CD4-positive, alpha-beta T cell treated with Interleukin-6 at 100 ng/mL for 8 hours (primary cell): ENCODE measurements at places on chromosomes 12 and 14.
A peak's percentile ranks its signal among the peaks of the same experiment; 100 is the strongest.

- peak; percentile 20 for DNase-seq
Observed at GRCh38 chr14:66508846-66509621, 1.1 kb downstream of the GPHN start.

DNA sequence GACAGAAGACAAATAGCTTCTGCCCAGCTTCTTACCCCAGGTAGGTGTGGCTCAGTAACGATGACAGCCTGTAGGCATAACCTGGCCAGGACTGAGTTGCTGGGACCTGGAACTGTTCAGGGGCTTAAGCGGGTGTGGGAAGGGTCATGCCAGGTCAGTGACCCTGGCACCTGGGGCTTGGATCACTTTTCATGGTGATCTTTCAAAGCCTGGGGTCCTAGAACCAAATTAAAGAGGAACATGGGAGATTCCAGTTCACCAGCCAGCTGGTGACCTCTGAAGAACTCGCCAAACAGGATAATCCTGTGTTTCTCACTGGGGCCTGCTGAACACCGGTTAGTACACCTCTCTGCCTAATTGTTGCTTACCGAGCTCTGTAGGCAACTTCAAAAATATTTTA lies 102.6 kb upstream of the LMNTD1 start:
- DNase-seq: no peak

DNA sequence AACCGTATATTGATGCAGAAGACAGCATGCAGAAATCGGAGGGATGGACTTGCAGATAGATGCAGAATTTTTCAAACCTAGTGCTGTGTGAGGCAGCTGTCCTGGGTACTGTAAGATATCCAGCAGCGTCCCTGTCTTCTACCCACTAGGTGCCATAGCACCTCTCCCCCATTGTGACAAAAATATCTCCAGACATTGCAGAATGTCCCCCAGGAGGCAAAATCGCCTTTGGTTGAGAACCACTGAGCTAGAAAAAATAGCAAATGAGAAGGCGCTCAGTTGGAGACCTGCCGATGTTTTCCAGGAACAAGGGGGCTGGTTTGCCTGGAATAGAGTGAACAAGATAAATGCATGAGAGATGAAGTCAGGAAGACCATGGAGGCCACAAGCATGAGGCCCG lies 67.9 kb upstream of the TMEM132D start:
- no peak for DNase-seq

DNA sequence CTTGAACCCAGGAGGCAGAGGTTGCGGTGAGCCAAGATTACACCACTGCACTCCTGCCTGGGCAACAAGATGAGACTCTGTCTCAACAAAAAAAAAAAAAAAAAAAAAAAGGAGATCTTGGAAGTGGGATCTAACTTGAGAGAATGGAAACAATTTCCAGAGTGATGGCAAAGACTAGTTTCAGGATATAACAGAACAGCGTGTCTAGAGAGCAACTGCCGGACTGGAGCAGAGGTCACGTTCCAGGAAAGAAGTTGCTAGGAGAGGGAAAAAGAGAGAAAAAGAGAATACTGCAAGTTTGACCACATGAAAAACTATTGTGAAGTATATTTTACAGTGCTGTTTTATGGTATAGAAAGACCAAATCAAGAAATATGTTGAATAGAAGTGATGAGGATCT lies 118.0 kb downstream of the MON2 start:
- DNase-seq: no peak

DNA sequence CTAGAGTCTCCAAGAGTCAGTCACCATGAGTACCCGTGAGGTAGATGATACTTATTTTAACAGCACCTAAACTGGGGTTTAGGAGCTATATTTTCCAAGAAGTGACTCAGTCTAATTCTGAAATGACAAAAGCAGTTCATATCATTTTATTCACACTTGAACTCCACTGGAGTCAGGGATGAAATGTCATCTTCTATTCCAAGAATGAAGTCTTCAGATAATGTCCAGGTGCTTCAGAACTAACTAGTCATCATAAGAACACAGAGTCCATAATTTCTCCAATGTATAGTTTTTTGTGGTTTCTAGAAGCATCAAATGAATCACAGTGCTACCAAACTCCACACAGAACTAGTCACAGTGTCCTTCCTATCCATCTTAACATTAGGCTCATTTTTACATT lies 13.3 kb downstream of the DNM1L start:
- no peak for DNase-seq

- no peak for DNase-seq
Observed at GRCh38 chr12:124057691-124058090, 84.7 kb downstream of the ZNF664 start.

DNA sequence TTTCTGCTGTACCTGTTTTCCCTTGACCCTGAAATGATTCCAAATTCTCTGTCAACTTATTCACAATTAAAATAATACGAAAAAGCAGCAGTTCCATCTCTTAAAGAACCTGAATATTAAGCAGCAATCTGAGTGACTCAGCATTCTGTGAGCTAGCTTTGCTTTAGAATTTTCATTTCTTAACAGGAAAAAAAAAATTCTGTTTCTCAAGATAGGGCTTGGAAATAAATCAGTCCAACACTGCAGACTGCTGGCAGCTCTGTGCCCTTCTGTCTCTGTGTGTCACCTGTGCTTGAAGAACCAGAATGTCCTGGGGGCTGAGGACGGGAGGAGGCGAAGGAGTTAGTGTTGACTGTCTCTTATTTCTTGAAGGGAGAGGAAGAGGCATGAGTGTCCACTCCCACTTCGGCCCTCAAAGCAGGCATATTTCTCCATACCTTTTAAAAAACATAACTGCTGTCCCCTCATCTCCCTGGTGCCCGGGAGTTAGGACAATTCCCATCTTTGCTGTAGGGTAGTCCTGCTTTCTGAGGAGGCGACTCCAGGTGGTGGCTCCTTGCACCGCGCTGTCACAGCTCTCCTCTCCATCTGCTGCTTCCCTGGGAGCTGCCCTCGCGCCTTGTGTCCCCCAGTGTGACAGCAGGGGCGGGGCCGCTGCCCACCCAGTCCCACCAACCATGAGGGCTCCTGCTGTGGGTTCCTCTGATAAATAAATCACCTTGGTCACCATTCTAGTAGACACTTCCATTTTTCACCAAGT lies 203.1 kb downstream of the CALM1 start:
- DNase-seq: no peak

GRCh38 chr12:39503439-39503838 lies 60.5 kb upstream of the KIF21A start:
- no peak for DNase-seq

DNA sequence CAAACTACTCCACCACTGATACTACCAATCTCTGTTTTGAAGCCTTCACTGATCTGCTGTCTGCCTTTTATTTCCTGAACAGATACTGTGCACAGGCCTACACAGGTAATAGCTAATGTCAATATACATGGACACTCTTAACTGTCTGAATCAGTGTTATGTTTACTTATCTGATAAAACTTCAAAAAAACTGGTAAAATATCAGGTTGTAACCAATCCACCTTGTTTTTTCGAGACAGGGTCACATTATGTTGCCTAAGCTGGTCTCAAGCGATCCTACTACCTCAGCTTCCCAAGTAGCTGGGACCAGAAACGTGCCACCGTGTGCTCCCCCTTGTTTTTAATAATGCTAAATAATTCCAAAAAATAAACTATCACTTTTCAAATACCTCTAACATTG lies 43.5 kb downstream of the HECTD1 start:
- no peak for DNase-seq

GRCh38 chr12:2382370-2383155 lies 329.8 kb downstream of the CACNA1C start:
- DNase-seq: no peak

- no peak for DNase-seq
Observed at GRCh38 chr12:52043386-52044212, 7.6 kb upstream of the NR4A1 start.

GRCh38 chr14:93398491-93398890 lies 32.2 kb upstream of the UNC79 start:
- DNase-seq: no peak

GRCh38 chr12:108966378-108967151 lies 54.3 kb downstream of the SVOP start:
- no peak for DNase-seq

- no peak for DNase-seq
Observed at GRCh38 chr12:97461553-97461952, 1.1 kb upstream of the RMST start.
